ENCODE measurements at places on chromosomes 12 and 14. TPM values are rescaled to one million over a fixed set of nuclear protein-coding genes. Genes with fewer than 3 reads are reported as not detected.

The BMP4 gene
- total RNA-seq, result not detected

The KLRK1 gene
- total RNA-seq, result 41.9 TPM

The CLEC9A gene
- total RNA-seq, result 0.42 TPM

The BRF1 gene
- 39.7 TPM for total RNA-seq
